ENCODE measurements at places on chromosomes 2 and 18.

GRCh38 chr2:216696321-216696720, 972 bp upstream of the IGFBP5 start:
- no peak for DNase-seq

DNA sequence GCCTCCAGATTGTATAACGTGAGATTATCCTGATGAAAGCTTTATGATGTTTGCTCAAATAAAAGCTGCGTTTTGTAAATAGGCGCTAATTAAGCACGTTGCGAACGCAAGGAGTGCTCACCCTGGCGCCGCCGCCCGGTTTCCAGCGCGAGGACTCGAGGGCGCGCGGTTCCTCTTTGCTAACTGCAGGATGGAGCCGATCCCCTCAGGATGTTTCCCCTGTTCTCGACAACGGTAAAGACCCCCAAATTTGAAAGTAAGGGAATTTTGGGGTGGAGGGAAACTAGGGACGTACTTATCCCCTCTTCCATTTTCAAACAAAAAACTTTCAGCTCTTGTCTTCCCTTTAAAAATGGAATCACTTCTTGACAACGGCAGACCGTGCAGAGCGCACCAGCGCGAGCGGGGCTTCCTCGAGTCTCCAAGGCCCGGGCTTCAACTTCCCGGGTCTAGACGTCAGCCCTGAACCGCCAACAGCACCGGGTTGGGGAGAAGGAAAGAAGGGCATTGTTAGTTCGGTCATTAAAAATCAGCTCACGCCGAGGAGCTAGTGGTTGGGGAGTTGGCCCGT, 1.1 kb upstream of the GBX2 start:
- DNase-seq: no peak

DNA sequence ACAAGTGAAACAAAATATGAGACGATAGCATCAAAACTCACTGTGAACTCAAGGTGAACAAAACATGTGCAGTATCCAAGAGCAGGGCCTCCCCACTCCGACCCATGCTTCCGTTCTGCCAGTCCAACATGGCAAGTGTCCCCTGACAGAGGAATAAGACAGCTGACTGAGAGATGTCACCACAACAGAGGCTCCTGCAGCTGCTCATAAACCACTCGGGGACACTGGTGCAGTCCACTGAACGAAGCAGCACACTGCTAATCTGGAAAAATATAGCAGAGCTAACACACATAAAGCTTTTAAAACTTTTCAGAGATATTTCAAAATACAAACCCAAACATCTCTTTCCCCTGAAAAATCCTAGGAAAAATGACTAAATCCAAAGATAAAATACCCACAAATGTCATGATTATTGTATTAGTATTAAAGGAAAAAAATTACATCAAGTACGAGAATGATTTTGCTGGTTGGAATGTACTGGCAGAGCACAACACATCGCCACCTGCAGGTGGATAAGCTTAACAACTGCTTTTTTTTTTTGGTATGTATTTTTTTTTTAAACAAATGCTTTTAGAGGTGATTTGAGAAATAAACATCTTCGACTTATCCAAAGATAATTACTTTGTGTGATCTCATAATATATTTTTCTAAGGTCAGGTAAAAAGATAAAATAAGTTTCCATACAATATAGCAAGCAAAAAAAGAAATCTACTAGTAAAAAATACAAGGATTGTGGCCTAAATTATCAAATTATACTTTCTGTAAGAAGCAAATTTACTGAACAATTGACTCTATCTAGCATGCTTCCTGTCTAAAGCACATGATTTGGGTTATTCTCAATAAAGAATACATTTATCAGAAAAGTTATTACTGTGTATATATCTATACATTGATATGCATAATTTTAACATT, 18.6 kb downstream of the THADA start:
- DNase-seq: peak; percentile 74

GRCh38 chr18:26089293-26090129, 902 bp downstream of the SS18 start:
- peak; percentile 6 for DNase-seq

- DNase-seq: peak; percentile 92
Observed at GRCh38 chr18:76553715-76554546, 58.9 kb upstream of the ZNF516 start.

DNA sequence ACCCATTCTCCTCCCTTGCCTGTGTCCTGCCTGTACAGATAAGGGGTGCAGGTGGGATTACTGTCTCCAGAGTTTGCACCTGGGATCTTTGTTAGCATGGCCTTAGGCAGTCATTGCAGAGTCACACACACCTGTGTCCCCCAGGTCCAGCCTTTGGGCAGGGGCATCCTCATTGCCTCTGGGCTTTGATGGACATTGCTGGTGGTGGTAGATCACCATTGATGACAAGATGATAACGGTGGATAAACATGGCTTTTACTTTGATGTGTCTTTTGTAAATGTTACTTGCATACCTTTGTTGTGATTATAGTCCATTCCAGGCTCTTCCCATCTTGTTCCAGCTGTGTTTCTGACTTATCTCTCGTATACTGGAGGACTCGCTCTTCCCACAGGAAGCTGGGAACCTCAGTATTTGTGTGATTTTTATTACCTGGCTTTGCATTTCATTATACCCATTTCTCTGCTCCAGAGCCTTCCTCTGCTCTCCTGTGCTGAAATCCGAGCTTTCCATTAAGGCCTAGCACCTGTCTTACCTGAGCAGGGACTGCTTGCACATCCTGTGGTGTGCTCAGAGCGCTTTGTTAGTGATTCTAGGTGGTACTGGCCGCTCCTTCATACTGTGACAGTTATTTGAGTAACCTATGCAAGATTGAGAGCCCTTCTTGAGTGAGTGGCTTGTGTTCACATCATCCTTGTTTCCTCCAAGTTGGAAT, 79.2 kb downstream of the PTPRM start:
- no peak for DNase-seq

GRCh38 chr2:55607717-55608116, 9.7 kb downstream of the PPP4R3B start:
- no peak for DNase-seq

DNA sequence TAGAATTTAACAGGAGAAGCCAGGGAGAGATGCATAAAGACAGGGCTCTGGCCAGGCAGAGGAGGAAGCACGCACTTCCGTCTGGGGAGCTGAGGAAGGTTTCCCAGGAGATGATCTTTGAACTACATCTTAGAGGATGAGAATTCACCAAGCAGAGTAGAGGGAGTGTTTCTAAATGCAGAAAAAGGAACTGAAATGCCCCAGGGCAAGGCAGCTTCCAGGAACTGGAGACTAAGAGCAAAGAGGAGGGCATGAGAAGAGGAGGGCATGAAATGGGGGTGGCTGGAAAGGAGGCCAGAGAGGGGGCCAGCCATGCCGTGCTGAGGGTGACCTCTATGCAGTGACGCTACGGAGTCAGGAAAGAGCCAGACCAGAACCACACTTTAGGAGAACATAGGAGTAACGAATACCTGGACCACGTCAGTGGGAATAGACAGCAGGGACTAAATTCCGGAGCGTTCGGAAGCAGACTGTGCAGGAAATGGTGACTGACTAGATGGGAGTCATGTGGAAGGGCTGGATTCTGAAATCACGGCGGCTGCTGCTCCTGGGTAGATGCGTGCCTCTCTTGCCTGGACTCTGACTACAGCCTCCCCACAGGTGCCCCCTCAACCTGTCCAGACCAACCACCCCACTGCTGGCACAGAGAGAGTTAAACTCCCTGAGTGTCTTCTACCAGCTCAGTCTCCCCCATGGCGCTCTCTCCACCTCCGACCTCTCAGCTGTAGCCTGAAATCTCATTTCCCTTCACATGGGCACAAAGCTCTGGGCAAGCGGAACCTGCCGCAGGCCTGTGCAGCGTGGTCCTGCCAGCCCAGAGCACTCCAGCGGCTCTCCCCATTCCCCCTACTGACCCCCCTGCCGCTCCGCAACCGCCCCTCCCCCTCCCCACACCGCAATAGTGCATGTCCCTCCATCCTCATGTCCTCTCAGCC, 87.0 kb upstream of the RTN4 start:
- DNase-seq: peak; percentile 83

- no peak for DNase-seq
Observed at GRCh38 chr2:197037863-197038398, 111.4 kb upstream of the PGAP1 start.

DNA sequence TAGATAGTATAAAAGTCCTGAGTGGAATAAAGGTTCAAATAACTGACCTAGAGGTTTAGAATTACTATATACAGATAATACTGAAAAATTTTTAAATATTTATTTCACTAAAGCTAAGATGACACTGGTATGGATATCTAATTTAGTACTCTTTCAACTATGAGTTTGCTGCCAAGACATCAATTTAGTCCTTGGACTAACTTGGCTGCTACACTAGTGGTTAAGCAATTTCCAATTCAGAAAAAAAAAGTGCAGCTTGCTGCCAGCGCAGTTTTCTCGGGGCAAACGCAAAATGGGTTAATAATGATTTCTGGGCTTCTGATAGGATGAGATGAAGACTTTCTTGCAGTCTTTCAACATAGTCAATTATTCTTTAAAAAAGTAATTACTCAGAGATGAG, 10.8 kb downstream of the BUB1 start:
- DNase-seq: no peak

DNA sequence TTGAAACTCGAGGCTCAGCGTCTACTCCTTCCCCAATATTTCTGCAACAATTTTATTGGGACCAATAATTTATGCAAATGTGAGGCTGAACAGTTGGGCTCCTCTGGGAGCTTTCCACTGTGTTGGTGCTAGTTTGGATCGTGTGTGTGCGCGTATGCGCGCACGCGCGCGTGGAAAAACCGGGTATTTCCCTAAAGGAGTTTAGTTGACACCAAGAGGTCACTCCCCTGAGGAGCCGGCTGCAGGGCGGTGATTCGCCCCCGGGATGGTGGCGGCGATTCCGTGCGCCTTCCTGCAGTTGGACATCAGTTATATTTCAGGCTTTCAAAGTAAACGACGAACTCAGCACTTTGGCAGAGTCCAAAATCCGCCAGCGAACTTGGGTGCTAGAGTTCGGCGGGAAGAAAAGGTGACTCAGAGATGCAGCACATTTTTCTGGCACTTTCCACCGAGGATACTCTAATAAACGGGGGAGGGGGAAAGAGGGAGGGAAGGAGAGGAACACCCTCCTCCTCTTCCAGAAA, 186.5 kb upstream of the FANCL start:
- peak; percentile 20 for DNase-seq

- DNase-seq: no peak
Observed at GRCh38 chr2:218618102-218618860, 10.6 kb downstream of the PLCD4 start.

DNA sequence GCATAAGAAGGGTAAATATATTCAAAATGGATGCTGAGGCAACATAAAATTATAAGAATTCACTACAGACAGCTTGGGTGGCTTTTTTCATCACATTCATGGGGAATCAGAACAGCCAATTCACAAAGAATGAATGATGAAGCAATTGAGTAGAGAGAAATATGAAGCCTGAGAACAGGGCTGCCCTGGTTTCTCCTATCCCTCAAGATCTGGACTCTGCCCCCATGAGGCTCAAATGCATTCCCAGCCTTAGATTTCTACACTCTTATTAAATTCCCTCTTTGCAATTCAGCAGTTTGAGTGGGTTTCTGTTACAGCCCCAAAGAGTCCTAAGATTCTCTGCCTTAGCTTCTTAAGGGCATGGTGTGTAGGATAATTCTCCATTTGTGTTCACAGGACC, 172.5 kb downstream of the MAIP1 start:
- no peak for DNase-seq

DNA sequence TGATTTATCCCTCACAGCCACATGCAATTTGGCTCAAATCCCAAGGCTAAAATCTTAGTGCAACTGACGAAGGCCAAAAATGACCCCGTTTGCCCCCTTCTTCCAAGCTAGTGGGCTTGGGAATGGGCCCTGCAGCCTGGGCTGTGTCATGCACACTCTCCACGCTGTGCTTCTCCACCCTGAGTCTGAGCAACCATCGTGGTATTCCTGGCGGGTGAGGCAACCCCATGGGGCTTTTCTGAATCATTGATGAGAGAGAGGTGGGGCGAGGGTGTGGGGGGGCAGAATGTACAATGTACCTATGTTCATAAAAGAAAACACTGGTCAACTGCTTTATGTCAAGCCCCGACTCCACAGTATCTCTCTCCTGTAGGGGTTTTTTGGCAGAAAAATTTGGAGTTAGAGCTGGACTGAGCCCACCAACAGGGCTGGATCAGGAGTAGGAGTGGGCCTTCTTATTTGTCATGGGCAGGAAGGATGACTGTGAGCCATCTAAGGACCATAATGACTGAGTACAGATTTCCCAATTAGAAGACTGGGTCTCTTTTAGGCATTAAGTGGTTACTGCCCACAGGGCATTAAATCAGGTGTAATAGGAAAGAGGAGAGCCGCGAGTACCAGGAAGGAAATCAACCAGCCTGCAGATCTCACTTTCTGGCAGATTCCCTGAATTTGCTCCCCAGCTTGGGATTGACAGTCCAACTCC, 8.9 kb downstream of the SULT1C2 start:
- no peak for DNase-seq

- DNase-seq: peak; percentile 11
Observed at GRCh38 chr2:241356871-241357260, 781 bp downstream of the FARP2 start.

DNA sequence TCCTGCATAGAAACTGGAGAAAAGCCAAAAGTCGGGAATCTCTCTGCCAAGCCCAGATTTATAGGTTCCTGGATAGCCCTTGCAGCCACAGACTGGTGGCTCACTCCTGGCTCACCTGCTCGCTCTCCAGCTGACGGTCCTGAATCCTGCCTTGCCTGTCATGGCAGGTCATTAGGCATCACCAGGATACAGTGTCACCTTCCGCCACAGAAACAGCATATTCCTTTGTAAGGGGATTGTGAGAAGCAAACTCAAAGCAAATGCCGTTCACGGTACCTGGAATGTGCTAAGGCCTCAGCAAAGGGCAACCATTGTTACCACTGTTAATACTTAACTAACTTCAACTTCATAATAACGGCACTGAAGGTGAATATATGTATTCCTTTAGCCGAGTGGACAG, 57.1 kb upstream of the GPR45 start:
- DNase-seq: no peak

DNA sequence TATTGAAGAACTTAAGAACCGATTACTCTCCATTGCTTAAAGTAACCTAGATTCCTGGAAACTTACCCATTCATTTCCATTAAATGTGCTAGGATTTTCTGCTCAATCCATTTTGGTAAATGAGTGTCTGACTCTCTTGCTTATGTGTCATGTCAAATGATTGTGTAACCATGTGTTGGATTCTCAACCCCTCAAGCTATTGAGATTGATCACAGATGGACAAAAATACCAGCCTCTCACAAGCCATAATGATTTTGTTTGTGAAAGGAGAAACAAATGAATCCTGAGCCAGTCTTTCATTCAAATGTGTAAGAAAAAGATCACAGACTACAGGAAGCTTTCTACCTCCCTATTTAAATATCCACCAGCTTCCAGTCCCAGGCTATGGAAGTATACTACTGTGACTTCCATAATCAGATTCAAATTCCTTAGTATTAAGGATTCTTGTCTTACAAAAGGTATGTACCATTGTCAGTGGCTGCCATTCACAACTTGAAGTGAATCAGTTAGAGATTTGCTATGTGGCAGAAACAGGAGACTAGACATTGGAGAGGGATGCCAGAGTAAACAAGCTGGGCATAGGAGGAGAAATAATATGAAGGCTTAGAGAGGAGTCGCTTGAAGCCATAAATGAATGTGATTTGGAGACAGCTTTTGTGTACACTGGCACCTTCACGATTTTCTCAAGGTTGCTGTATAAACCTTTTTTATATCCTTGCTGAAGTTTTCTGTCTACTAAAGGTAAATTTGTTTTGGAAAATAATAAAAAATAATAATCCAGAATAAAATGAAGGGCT, 498.5 kb upstream of the SETBP1 start:
- no peak for DNase-seq

- no peak for DNase-seq
Observed at GRCh38 chr18:28161608-28162599, 15.0 kb downstream of the CDH2 start.
